ENCODE measurements at places on chromosomes 5 and 9. TPM values are rescaled to one million over a fixed set of nuclear protein-coding genes. Genes with fewer than 3 reads are reported as not detected.

The MIER3 gene
- 39.4 TPM for polyA plus RNA-seq

- DNase-seq = no peak
Observed at GRCh38 chr9:114696814-114697544, 15.0 kb upstream of the TEX48 start.

- DNase-seq = no peak
Observed at GRCh38 chr9:134564431-134565170, 77.0 kb upstream of the COL5A1 start.

The KCTD16 gene
- 2.8 TPM for polyA plus RNA-seq

GRCh38 chr9:137956688-137957385, 79.3 kb downstream of the CACNA1B start:
- no peak for DNase-seq

- no peak for DNase-seq
Observed at GRCh38 chr9:28782630-28783029, 1209.3 kb upstream of the C9orf72 start.

The PLPP1 gene
- 95.2 TPM for polyA plus RNA-seq

- DNase-seq = no peak
Observed at GRCh38 chr5:140262839-140263238, 40.1 kb downstream of the PFDN1 start.

The GMCL2 gene
- polyA plus RNA-seq = 0.06 TPM

The LCN6 gene
- not detected for polyA plus RNA-seq

- DNase-seq = no peak
Observed at GRCh38 chr9:104247899-104248460, 153.9 kb downstream of the SMC2 start.

DNA sequence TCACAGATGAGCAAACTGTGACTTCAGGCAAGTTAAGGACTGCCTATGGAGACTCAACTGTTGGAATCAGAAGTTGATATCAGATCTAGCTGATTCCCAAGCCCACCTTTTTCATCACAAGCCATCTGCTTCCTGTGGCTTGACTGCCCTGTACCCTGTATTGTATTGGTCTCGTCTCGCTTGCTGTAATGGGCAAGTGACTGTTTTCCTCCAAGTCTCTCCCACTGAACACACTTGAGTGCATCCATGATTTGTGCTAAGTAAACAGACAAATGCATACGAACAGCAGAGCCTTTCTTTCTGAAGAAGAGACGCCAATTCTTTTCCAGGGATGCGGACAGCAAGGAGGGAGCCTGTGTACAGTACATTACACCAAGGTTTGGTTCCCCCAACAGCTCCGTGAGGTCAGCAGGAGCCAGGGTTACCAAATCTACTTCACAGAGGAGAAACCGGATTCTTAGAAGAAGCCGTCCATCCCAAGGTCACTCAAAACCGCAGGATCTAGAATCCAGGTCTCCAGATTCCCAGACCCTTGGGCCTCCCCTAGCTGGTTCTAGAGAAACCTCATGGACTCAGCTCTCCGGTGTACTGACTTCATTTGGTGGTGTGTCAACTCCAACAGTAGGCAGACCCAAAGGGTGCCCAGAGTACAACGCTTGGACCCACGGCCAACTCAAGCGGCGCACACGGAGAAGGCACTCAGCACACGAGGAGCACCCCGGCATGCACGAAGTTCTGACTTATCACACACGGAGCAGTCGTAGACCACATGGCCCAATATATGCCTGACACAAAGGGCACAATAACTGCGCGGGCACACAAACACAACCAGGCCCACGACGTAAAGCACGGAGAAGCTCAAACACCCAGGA, 1.1 kb downstream of the BAG1 start:
- DNase-seq = peak; percentile 8

The CANX gene
- polyA plus RNA-seq = 577 TPM

GRCh38 chr5:168580227-168580508, 1.0 kb upstream of the PANK3 start:
- DNase-seq = no peak

- no peak for DNase-seq
Observed at GRCh38 chr5:138573949-138574670, 1.1 kb downstream of the HSPA9 start.

- no peak for DNase-seq
Observed at GRCh38 chr9:71765693-71766092, 2.6 kb downstream of the CEMIP2 start.

The FGFR4 gene
- polyA plus RNA-seq = 56.4 TPM

DNA sequence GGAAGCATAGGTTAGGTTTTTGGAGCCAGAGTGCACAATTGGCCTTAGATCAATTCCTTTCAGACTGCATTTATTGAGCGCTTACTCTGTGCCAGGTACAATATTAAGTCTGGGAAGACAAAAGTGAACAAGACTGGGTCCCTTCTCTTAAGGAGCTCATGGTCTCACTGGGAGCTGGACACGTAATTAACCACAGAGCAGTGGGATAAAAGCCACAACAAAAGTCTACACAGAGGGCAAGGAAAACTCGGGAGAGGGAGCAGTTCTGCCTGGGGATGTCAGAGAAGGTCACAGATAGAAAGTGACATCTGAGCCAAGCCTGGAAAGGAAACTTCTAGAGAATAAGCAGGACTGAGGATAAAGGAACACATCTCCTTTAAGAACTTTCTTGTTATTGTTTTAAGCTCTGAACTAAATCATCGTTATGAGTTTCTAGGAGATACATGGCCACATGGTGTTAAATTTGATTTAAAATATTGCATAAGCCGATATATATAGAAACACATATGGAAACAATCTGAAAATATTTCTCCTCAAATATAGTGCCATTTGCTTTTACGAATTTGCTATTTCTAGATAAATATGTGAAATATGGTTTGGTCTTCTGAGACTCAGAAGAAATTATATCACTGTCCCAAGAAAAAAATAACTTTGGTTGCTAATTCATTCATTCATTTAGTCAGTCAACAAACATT, 40.1 kb upstream of the PDE8B start:
- DNase-seq = no peak

The CD72 gene
- 2.7 TPM for polyA plus RNA-seq

GRCh38 chr5:15020736-15021135, 149.2 kb upstream of the ANKH start:
- no peak for DNase-seq

The LMNB1 gene
- polyA plus RNA-seq = 127 TPM

DNA sequence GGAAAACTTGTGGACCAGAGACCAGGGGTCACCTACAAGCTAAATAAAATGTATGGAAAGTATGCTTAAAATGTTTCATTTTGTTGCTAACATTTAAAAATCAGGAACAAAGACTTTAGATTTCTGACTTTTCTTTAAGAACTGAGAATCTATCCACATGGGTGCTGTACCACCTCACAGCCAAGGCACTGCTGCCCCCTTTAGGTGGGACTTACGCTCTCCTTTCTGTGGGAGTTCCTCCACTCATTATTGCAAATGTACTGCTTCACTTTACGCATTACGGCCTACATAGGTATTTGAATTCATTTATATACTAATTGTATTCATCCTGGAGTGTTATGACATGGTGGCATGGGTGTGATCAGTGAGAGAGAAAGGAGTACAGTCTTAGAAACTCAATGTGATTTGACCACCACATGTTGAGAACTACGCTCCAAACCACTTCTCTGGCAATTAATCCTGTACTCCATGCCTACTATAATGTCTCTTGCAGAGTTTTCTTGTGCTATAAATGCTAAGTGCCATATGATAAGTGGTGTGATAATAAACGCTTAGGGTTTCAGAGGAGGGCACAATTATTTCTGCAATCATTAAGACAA, 24.7 kb upstream of the CETN3 start:
- no peak for DNase-seq

The PCDHGA5 gene
- polyA plus RNA-seq = 2.2 TPM

DNA sequence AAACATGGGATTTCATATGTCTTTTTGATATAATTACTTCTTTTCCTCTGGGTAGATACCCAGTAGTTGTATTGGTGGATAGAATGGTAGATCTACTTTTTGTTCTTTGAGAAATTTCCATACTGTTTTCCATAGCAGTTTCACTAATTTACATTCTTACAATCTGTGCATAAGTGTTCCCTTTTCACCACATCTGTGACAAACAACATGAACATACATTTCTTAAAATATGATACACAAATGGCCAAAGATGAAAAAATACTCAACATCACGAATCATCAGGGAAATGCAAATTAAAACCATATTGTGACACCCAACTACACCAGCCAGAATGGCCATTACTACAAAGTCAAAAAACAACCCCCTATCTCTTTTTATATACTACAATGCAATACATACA, 1778.5 kb upstream of the ACO1 start:
- no peak for DNase-seq

The MCIDAS gene
- polyA plus RNA-seq = 0.94 TPM

DNA sequence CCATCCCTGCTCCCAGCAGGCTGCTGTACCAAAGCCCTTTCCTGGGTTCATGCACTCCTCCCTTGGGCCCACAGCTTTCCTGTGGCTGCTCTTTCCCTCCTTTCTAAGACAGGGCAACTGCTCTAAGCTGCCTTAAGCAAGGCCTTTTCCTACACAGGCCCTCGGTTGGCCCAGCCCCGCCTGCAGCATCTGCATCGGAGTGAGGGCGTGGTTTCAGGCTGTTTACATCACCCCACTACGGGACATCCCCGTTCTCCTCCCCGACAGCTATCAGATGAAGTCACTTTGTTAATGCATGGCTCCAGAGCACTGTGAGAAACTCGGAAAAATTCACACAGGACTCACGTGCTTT, 3.4 kb downstream of the DPH7 start:
- DNase-seq = no peak

GRCh38 chr5:39441838-39442237, 17.1 kb upstream of the DAB2 start:
- no peak for DNase-seq

The PCDHB9 gene
- polyA plus RNA-seq = 4.3 TPM

DNA sequence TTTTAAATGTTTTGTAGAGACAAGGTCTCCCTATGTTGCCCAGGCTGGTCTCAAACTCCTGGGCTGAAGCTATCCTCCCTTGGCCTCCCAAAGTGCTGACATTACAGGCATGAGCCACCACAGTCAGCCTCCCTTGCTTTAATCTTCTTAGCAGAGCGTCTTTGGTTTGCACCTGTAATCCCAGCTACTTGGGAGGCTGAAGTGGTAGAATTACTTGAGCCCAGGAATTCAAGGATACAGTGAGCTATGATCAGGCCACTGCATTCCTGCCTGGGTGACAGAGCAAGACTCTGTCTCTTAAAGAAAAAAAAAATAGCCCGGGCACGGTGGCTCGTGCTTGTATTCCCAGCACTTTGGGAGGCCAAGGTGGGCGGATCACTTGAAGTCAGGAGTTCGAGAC, 27.8 kb downstream of the UBE2D2 start:
- DNase-seq = no peak

- no peak for DNase-seq
Observed at GRCh38 chr5:110751902-110752762, 13.3 kb downstream of the SLC25A46 start.

DNA sequence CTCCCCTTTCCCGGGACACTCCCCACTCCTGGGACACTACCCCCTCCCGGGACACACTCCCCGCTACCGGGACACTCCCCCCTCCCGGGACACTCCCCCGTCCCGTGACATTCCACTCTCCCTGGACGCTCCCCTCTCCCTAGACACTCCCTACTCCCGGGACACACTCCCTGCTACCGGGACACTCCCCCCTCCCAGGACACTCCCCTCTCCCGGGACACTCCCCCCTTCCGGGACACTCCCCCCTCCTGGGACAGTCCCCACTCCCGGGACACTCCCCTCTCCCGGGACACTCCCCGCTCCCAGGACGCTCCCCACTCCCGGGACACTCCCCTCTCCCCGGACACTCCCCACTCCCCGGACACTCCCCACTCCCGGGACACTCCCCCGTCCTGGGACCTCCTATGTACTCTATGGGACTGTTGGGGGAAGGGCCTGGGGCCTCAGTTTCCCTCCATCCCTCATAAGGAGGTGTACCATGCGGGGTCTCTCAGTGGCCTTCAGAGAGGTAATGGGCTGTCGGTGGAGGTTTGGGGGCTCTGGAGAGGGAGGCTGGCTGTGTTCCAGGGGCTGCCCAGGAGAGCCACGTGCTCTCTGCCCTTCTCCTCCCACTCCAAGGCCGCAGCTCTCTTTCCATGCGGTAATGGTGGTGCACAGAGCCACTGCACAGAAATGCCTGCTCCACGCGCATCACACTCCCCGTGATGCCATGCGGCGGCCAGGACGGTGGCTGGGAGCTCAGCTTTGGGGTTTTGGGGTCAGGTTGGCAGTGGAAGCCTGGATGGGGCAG, 96.2 kb downstream of the RXRA start:
- no peak for DNase-seq

DNA sequence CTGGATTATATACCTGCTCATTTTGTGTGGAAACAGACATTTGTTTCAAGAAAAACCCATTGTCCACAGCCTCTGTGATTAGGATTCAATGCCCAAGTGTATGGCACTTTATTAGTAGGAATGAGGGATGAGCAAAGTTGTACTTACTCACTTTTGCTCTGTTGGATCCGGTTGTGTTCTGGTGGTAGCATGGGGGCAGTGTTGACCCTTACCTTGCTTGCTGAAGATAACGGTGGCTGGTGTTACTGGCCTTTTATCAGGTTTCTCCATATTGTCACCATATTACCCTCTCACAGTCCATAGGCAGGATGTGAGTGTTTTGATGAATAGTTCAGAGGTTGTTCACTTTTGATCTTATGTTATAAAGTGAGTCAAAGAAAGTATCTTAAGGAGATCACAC, 42.7 kb upstream of the NUDT12 start:
- DNase-seq = no peak

GRCh38 chr5:167643631-167644280, 647.7 kb upstream of the WWC1 start:
- DNase-seq = no peak

GRCh38 chr9:93829271-93830011, 125.7 kb downstream of the BARX1 start:
- no peak for DNase-seq

All from right renal cortex interstitium (tissue), 3 donors.